ENCODE measurements at places on chromosomes 2 and 18.

DNA sequence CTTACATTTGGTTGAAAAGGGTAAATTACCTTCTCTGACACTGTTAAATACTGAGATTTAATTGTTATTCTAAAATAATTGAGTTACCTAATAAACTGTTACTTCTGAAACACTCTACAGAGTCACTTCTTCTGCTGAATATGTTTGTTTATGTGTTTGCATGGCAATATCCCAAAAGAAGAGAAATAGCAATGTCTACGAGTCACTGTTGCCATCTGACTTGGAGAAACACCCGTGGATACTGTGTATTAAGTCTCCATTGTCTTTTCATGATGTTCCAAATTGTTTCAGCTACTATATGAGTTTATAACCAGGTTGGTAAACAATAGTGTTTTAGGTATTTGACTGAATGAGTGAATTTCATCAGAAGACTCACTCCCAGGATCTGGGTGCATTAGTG, 754.2 kb upstream of the ID2 start:
- DNase-seq, result no peak

DNA sequence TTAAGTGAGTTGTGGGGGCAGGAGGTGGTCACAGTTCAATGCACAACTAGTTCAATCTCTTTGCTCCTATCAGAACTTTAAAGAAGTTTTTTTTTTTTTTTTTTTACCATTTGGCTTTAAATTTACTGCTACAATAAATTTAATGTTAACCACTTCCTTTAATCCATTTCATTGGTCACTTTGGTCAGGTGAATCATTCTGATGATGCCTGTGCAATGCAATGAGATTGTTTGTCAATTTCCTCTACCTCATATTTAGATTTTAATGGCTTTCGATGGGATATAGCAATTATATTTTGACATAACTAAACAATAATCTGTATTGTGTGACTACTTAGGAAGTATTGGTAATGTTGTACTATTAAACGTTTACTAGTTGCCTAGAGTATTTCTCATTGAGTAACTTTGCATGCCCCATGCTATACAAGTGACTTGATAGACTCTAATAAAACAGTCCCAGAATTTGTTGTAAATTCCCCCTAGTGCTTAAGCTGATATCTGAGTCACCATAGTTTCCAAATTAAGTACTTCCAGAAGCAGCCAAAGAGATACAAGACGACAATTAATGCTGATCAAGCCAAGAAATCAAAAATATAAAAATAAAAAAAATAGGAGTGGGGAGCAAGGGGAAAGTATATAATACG, 52.9 kb upstream of the SERPINB2 start:
- DNase-seq, result no peak

DNA sequence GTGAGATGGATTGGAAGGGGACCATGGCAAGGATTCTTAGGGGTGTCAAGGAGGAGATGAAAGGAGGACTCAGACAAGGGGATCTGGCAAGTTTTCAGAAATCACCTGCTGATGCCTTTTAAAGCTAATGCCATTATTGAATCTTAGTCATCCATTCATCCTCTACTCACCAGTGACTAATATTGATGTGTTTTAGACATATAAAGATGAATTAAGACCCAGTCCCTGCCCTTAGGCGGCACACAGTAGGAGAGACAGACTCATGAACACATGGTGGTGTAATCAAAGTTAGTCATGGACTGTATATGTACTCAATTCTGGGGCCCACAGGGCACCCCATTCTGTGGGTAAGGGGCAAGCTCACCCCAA, 56.5 kb upstream of the ATL2 start:
- DNase-seq, result no peak

- no peak for DNase-seq
Observed at GRCh38 chr2:113192459-113193100, 18.8 kb downstream of the PSD4 start.

DNA sequence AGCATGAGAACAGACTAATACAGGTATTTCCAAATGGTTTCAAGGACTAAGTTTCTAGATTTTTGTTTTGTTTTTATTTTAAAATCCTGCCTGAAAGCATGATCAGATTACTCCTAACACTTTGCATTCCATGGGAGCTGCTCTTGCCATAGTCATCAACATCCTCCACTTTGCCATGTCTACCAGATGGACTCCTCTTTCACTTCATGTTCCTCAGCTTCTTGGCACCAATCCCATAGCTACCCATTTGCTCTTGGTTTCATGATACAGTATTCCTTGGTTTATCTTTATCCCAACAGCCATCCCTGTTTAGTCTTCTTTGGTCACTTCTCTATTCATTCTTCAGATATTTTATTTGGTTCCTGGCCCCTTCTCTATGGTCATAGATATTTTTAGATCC, 154.2 kb upstream of the CCDC195 start:
- DNase-seq, result no peak

- no peak for DNase-seq
Observed at GRCh38 chr18:1544016-1544415, 639.3 kb downstream of the ADCYAP1 start.

- no peak for DNase-seq
Observed at GRCh38 chr2:174070281-174070680, 105.1 kb upstream of the SP3 start.

DNA sequence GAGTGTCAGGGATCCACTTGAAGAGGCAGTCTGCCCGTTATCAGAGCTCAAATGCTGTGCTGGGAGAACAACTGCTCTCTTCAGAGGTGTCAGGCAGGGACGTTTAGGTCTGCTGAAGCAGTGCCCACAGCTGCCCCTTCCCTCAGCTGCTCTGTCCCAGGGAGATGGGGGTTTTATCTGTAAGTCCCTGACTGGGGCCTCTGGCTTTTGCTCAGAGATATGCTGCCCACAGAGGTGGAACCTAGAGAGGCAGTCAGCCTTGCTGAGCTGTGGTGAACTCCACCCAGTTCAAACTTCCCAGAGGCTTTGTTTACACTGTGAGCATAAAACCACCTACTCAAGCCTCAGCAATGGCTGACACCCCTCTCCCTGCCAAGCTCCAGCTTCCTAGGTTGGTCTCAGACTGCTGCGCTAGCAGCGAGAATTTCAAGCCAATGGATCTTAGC, 38.1 kb downstream of the PLEK start:
- DNase-seq, result no peak

GRCh38 chr2:223908304-223908998, 36.7 kb downstream of the WDFY1 start:
- DNase-seq, result no peak

GRCh38 chr18:7272311-7273049, 41.6 kb downstream of the LRRC30 start:
- DNase-seq, result no peak

DNA sequence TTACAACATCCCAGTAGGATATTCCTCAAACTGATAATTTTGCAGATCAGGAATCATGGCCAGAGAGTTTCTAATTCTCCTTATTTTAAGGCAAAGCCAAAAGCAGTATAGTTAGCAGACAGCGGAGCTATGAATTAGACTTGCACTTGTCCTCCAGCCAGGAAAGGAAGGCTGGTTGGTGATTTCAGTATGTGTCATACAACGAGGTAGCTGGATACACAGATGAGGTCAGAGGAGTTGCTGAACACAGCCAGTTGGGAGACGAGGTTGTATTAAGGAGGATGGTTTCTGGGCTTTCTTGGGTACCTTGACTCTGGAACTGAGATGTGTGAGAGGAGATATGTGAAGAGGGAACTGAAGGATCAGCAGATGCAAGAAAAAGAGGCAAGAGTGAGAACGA, 185.2 kb downstream of the SOX11 start:
- DNase-seq, result no peak

GRCh38 chr2:162063281-162063680, 10.7 kb downstream of the DPP4 start:
- no peak for DNase-seq

DNA sequence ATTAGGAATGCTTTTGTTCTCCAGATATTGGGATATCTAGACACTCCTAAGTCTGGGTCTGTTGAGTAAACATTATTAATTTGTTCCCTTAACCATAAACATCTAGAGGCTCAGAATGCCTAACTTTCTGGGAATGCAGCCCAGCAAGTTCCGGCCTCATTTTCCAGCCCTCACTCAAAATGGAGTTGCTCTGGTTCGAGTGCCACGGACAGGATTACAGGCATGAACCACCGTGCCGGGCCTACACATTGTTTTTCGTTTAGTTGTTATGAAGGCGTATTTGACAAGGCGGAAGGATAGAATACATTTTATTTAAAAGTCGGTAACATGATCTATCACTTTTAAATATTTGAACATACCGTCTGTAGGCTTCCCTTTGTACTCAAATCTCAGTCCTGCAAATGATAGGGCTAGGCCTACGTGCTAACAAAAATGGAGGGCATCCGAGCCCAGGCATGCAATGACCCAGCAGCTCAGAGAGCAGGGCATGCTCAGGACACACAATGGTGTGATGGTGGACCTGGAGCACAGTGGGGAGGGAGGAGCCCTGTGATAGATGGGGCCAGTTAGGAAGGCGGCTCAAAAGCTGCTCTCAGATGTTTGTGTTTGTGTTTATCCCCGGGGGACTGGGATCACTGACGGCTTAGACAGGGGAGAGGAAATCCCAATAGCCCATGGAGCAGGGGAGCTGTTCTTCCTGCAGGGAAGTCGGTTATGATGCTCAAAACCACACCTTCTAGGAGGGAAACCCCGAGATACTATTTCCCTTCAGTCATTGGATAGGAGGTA, 2.9 kb upstream of the SCYGR1 start:
- DNase-seq, result no peak

DNA sequence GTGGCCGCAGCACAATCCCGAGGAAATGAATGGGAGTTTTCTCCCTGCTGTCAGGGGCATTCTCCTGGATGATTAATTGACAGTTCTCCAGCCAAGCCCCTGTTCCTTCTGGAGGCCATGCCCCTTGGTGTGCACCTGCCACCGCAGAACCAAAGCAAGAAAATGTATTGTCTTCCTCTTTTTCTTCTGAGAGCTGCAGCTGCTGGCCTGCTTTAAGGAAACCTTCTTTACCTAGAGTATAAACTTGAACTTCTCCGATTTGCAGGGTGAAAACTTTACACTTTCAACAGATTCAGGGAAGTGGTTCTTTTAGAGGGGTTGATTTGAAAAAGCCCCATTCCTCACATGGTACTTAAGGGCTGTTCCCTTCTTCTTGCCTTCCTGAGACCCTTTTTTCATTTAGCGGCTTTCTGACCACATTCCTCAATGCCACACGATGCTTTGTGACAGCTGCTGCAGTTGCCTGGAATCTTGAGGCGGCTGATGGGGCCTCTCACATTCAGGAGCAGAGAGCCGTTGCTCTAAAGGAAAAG, 402.8 kb downstream of the TXNL1 start:
- DNase-seq, result no peak

- no peak for DNase-seq
Observed at GRCh38 chr2:180664507-180664906, 315.9 kb upstream of the UBE2E3 start.

DNA sequence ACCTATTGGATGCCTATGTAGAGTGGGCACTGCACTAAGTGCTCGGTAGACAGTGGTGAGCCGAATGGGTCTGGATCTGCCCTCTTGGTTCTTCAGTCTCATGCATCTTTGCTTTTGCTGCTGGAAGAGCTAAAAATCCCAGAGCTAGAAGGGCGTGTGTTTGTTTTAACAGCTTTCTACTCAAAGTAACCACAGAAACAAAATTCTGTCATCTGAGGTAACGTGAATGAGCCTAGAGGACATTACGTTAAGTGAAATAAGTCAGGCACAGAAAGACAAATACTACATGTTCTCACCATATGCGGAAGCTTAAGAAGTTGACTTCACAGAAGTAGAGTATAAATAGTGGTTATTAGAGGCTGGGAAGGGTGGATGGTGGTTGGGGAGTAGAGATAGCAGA, 119.8 kb downstream of the PLB1 start:
- DNase-seq, result no peak

DNA sequence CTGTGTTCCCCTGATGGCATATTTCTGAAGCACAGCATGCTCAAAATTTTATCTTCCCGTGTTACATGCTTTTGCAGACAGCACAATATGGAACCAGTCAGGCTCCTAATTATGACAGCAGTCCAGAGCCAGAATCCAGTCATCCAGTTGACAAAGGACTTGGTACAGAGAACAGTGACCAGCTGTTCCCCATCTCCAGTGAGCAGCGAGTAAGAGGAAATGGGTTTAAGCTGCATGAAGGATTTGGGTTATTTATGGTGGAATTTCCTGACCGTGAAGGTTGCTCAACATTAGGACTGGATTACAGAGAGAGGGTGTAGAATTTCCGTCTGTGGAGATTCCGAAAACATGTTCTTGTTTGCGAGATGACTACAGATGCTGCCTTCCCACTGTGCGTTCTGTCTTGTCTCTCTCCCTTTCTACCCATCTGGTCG, 24.4 kb downstream of the SGPP2 start:
- no peak for DNase-seq

GRCh38 chr2:86371527-86371926, 34.1 kb upstream of the REEP1 start:
- no peak for DNase-seq

GRCh38 chr2:172702451-172702850, 33.2 kb upstream of the RAPGEF4 start:
- no peak for DNase-seq
